ENCODE measurements at places on chromosomes 5 and 9. TPM values are rescaled to one million over a fixed set of nuclear protein-coding genes. Genes with fewer than 3 reads are reported as not detected.

Gene GARIN3
- not detected for total RNA-seq

Gene FGD3
- total RNA-seq, result 5.2 TPM

Gene HAPLN1
- total RNA-seq, result 0.73 TPM

Gene SLC22A4
- total RNA-seq, result 3.3 TPM

Gene RNF183
- total RNA-seq, result not detected

Gene IFNB1
- not detected for total RNA-seq

Gene SLC34A1
- total RNA-seq, result not detected

Gene PCDHB11
- 3.3 TPM for total RNA-seq

Gene LCN1
- not detected for total RNA-seq

Gene LCN12
- 11.9 TPM for total RNA-seq

Gene CCL21
- 19.0 TPM for total RNA-seq

Gene ARID3C
- total RNA-seq, result not detected

Gene CCDC107
- total RNA-seq, result 52.3 TPM

GRCh38 chr5:135628771-135629563 is 50.2 kb upstream of the CXCL14 start:
- DNase-seq, result no peak

DNA sequence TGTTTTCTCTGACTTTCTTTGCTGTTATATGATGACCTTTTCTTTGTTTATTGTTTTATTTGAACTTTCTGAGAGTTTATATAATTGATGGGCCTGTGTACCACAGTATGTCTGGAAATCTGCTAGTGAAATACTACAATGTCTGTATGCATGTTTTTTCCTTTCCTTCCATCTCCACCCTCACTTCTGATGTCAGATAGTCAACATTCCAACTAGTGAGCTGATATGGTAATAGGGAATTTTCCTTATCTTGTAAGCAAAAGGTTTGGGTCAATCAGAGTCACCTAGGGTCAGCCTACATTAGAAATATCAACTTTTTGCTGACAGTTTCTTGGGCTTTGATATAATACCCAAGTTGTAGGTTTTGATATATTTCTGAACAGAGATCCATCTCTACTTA is 103.2 kb downstream of the MAT2B start:
- no peak for DNase-seq

- no peak for DNase-seq
These were observed 170.7 kb upstream of the IRX1 start for GRCh38 chr5:3424946-3425345.

GRCh38 chr5:153896701-153897100 is 142.0 kb downstream of the FAM114A2 start:
- no peak for DNase-seq

GRCh38 chr5:118407958-118408357 is 580.4 kb downstream of the DTWD2 start:
- DNase-seq, result no peak

DNA sequence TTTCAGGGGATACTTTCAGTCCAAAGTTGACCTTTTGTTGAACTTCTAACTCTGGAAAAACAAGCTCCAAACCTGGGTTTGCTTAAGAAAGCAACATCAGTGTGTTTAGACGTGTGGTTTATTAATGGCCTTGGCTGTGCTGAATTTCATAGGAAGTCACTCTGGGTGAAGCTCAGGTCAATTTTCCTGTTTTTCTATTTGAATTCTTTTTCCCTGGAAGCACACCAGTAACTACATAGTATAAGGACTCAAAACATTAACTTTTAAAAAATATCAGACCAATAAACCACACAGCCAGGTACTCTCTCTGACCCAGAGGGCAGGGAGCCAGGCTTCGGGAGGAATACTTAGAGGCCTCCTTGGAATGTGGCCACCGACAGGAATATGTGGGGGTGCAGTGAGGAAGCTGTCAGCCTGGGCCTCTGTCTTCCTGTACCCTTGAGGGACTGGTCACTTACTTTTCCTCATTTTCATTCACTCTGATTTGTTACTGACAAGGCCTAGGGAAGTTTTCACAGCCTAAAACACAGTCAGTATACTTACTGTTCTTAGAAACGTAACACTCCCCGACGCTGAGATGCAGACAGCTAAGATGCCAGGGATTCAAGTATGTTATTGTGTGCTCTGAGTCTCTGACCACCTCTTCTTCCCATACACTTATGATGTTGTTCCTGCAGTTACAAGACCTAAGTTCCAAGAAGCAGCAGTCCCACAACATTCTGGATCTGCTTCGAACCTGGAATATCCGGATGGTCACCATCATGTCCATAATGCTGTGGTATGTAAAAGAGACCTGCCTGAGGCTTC is 18.9 kb downstream of the SLC22A5 start:
- DNase-seq, result peak; percentile 59

DNA sequence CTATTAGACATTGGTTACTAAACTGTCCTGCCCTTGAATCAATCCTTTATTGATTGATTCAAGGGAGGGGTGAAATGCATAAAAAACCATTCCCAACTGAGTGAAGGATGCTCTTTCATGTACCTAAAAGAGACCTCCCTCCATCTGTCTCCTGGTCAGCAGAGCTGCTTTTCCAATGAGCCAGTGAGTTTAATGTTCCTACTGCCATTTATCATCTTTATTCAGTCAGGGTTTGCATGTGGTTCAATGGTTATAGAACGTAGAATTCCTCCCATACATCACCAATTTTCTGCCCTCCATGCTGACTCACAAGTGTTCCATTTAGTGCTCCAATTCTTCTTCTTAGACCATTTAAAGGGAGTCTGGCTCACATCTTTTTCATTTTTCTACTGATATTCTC is 199.1 kb upstream of the PCSK5 start:
- DNase-seq, result no peak

- DNase-seq, result no peak
These were observed 409.5 kb upstream of the MEF2C start for GRCh38 chr5:89292487-89292886.

DNA sequence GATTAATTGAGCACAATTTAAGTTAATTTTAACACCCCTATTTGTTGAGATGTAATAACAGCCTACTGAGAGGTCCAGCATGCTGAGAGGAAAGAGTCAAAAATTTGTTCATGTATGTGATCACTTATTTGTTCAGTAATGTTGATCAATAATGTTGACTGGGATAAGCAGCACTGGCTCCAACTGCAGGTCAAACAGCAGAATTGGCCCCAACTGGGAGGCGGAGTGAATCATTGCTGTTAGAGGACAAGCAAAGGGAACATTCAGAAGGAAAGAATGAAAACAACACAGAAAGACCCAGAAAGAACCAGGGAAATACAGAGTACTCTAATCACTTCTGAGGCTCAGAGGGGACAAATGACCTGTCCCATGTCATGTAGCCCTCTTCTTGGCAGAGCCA is 221.1 kb downstream of the COMMD10 start:
- no peak for DNase-seq

DNA sequence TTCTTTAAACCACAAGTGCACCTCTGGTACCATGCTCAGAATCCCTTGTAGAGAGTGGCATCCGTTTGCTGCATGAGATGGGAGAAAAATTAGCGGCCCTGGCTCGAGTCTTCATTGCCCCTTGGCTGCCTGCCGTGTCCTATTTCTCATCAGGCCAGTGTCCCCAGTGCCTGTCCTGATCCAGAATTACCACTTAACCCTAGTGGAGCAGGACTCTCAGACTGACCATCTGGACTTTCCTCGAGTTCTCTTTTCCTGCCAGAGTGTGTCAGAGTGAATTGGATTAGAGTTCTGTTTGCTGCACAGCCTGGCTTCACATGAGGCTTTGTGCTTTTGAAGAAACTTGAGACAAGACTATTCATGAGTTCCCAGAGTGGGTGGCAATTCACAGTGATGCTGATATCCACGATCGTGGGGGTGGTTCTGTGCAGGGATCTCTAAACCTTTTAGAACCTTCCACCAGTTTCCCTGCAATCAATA is 92.6 kb downstream of the C9orf152 start:
- no peak for DNase-seq

DNA sequence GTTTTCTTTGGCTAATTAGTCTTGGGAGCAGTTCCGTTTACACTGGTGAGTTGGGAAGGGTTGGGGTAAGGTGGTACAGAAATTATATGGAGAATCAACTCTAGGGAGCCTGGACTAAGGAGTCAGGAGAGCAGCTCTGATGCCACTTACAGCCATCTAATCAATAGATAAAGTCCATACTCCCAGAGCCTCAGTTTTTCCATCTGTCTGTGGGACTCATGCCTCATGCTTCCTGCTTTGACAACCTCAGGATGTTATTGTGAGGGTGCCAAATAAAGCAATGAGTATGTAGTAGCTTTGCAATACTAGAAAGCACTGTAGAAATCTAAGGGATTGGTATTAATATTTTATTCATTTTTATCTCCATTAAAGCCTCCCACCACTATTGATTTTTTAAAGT is 105.0 kb downstream of the GALNT10 start:
- DNase-seq, result no peak

DNA sequence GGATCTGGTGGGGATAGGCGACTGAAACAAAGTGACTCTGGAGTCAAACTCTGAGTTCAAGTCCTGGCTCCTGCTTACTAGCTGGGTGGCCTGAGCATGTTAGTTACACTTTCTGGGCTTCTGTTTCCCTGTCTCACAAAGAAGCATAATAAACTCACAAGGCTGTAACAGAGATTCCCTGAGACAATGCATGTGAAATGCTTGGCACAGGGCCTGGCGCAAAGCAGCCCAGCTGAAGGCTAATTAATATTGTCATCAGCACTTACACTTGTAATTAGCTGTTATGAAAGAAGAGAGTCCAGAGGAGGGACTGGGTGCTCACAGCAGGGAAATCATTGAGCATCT is 64.1 kb upstream of the SPOCK1 start:
- no peak for DNase-seq

DNA sequence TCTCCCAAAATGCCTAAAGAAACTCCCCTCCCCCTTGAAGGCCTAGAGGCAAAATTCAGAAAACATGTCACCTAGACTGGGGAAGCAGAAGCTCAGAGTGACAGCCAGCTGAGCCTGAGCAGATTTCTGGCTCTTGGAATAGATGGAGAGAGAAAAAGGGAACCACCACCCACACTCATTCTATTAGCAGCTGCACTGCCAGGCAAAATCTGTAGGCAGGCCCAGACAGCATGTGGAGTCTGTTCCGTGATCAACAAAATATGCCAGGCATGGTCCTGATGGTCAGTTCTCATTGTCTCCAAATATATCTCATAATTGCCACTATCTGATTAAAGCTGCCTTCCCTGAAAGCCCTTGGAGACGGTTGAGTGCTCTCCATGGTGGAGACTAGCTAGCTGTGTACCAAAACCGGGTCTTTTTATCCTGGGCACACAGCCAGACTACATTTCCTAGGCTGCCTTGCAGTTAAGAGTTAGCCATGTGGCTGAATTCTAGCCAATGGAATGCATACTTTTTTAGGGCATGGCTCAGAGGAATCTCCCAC is 131.7 kb upstream of the GPR151 start:
- no peak for DNase-seq

GRCh38 chr5:61746831-61747575 is 414.9 kb downstream of the ZSWIM6 start:
- DNase-seq, result no peak

DNA sequence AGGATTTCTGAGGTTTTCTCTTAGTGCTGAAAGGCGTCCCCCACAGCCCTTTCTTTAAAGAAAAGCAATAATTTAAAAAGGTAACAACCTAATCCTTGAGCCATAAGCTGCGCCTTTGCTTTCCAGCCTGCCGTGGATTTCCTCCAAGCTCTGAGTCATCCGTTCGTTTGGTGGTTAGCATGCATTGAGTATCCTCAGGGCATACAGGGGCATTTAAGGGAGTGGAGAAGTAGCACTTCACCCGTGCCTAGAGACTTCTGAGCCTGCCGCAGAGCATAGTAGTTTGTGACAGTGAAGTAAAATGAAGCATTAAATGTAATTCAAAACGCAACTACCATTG is 892 bp upstream of the TNC start:
- peak; percentile 63 for DNase-seq

- no peak for DNase-seq
These were observed 224.9 kb downstream of the EBF1 start for GRCh38 chr5:158874792-158875191.

- DNase-seq, result peak; percentile 44
These were observed 160.1 kb downstream of the GHR start for GRCh38 chr5:42583322-42583721.

DNA sequence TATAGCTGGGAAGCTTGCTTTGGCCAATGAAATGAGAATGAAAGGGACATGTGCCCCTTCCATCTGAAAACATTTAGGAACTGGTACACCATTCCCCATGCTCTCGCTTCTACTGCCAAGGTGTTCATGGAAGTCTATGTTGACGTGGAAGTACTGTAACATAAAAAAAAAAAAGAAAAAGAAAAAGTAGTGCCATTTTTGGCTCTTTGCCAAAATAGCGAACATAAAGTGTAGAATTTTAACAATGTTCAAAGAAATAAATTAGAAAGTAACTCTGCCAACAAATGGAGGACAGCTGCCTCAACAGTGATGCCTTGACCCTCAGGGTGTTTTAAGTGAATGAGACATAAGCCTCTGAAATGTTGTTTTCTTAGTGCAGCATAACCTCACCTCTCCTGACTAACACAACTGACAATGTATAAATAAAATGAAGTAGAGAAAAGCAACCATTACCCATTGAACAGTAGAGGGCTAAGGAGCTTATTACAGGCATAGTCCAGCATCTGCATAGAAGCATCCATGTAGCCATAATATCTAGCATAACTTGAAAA is 536.6 kb downstream of the DTWD2 start:
- DNase-seq, result no peak

Measured in left cardiac atrium (tissue), 4 donors.